Stomach (tissue), 19 donors: ENCODE measurements at places on chromosomes 7 and 10.

GRCh38 chr7:68203251-68203650 lies 1206.6 kb downstream of the TYW1 start:
- no peaks in the 10 kb centered on the region for H3K4me1 ChIP-seq
- no peak overlapping the region for H3K27ac ChIP-seq
- H3K4me3 ChIP-seq = no peak overlapping the region
- no peak for DNase-seq
- H3K27me3 ChIP-seq = no peaks in the 10 kb centered on the region
- no peaks in the 10 kb centered on the region for H3K36me3 ChIP-seq

DNA sequence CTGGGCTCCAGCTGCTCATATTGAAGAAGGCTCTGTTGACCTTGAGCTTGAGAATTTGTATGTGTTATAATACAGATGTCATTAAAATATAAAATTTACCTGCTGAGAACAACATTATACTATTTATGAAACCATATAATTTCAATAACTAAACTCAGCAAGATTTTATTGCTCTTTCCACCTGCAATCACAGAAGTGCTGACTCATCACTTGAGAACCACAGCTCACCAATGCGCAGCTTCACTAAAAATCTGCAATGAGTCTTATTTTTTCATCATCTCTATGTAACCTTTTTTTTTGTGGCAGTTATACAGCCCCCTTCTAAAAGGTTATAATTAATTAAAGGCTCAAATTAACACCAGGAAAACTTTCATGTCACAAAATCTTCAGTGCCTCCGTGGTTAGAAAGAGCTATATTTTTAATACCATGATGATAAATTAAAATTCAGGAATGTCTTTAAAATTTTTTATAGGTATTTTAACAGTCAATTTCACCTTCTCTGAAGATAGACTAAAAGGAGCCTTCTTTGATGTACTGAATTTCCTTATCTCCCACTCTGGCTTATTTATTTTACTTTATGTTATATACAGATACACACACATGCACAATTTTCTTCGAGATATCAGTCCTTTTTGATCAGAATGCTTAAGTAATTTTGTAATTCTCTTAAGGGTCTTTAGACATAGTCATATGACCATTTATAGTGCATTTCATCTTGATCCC lies 102.7 kb downstream of the EVX1 start:
- H3K4me1 ChIP-seq = no peaks in the 10 kb centered on the region
- H3K27ac ChIP-seq = no peak overlapping the region
- no peak overlapping the region for H3K4me3 ChIP-seq

- H3K4me1 ChIP-seq = no peaks in the 10 kb centered on the region
- H3K4me3 ChIP-seq = no peak overlapping the region
- peaks cover 4% of the 10 kb centered on the region for H3K27me3 ChIP-seq
- no peaks in the 10 kb centered on the region for H3K36me3 ChIP-seq
These were observed 31.6 kb downstream of the GARIN1A start for GRCh38 chr7:128703609-128704241.

DNA sequence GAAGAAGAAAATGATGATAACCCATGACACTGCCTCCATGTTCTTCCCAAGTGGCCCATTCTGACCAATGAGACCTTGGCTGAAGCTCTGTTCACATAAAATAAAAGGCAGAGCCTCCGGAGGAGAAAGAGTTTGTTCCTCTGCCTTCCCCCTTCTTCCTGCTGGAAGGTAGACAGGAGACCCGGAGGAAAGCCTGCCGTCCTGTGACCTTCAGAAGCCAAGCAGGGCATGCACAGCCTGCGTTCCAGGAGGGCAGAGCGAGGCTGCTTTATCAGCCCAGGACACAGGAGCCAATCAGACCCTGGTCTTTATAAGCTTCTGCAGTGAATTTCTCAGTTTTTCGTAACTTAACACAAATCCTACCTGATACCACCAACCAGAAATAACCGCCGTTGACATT lies 8.6 kb upstream of the GRID1 start:
- no peak overlapping the region for H3K4me3 ChIP-seq
- peaks cover 86% of the 10 kb centered on the region for H3K27me3 ChIP-seq
- H3K4me1 ChIP-seq = peaks cover 6% of the 10 kb centered on the region

- DNase-seq = no peak
- peak overlapping the region; percentile 99 for H3K27ac ChIP-seq
These were observed 167.5 kb downstream of the ARHGAP12 start for GRCh38 chr10:31761156-31761555.

DNA sequence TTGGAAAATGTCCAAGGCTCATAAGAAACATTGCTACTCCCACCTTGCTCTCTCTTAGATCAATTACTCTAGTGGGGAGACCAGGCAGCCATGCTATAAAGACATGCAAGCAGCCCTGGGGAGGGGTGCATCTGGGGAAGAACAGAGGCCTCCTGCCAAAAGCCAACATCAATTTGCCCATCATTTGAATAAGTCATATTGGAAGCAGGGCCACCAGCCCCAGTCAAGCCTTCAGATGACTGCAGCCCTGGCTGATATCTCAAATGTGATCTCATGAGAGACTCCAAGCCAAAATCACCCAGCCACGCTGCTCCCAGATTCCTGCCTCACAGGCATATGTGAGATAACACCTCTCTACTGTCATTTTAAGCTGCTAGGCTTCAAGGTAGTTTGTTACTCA lies 157.5 kb upstream of the PDE1C start:
- no peaks in the 10 kb centered on the region for H3K36me3 ChIP-seq
- H3K27me3 ChIP-seq = peaks cover 4% of the 10 kb centered on the region
- DNase-seq = no peak
- no peak overlapping the region for H3K4me3 ChIP-seq
- H3K4me1 ChIP-seq = no peaks in the 10 kb centered on the region

DNA sequence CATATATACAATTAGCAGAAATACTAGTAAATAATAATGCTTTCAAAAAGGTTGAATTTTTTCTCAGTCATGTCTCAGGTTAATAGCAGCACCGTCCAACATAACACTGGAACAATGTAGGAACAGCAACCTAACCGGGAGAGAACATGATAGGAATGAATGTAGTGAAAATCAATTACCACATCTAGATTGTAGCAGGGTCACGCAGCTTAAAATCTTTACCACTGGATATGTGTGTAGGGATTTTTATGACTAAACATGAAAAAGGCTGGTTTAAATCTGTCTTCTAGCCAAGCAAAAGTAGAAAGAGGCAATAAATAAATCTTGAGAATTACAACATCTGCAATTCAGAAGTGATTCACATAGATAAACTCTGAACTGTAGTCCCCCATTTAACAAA lies 326.0 kb downstream of the DGKB start:
- H3K4me1 ChIP-seq = no peaks in the 10 kb centered on the region
- H3K4me3 ChIP-seq = no peak overlapping the region
- H3K27ac ChIP-seq = no peak overlapping the region
- no peak for DNase-seq
- no peaks in the 10 kb centered on the region for H3K27me3 ChIP-seq

DNA sequence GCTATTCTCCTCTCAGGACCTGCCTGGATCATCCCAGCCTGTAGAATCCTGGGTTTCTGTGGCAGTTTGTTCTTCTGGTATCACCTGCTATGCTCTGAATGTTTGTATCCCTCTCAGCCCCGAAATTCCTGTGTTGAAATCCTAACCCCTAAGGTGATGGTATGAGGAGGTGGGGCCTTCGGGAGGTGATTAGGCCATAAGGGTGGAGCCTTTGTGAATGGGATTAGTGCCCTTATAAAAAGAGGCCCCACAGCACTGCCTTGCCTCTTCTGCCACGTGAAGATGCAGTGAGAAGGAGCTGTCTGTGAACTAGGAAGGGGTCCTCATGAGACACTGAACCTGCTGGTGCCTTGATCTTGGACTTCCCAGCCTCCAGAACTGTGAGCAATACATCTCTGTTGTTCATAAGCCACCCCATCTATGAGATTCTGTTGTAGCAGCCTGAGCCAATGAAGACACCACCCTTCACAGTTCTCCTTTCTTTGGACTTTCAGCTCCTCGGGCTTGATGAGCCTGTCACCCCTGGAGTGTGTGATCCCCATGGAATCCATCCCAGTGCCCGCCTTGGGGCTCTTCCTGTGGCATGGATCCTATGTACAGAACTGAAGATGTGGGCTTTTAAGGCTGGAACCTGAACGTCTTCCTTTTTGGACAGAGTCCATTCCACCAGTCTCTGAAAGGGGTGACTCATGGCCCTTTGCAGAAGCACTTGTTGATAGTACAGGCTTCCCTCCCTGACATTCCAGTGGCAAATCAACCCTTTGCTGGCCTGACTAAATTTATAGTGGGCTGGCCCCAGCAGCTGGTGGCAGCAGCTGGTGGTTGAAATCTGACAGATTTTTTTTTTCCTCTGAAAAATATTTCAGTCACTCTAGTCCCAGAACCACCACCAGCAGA lies 138.0 kb downstream of the TACC2 start:
- H3K27ac ChIP-seq = peak overlapping the region; percentile 71
- peaks cover 41% of the 10 kb centered on the region for H3K4me1 ChIP-seq
- DNase-seq = peak; percentile 62
- no peak overlapping the region for H3K4me3 ChIP-seq

DNA sequence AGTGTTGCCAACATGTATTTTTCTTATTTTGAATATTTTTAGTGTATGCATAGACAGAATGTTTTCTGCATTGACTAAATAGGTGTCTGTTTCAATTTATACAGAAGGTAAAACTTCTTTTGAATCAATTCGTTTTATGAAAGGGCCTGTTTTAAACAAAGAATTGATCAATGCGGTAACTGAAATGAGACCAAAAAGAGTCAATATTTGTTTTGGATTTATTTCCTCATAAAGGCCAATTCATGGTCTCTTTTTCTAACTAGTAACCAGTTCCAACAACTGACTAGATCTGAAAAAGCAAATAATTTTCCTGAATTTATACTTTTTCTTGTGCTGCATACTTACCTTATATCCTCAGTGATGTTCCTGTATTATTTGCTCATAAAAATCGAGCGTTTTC lies 320.5 kb downstream of the DGKB start:
- H3K4me1 ChIP-seq = no peaks in the 10 kb centered on the region
- H3K36me3 ChIP-seq = no peaks in the 10 kb centered on the region

DNA sequence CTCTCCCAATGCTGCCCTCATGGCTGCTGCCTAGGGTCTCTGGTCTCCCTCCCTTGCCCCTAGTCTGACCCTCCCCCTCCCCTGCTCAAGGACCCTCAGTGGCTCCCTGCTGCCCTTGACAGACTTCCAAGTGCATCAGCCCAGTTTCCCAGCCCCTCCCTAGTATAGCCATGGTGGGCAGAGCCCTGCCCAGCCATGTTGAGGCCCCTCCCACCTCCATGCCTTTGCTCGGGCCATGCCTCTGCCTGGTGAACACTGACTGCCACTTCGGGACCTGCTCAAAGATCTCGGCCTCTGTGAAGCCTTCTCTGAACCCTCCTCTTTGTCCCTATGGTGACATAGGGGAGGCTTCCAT lies 73.2 kb downstream of the MYL10 start:
- H3K36me3 ChIP-seq = no peaks in the 10 kb centered on the region
- no peak for DNase-seq
- peaks cover 19% of the 10 kb centered on the region for H3K27me3 ChIP-seq
- no peak overlapping the region for H3K27ac ChIP-seq

- H3K4me3 ChIP-seq = no peak overlapping the region
- H3K27ac ChIP-seq = no peak overlapping the region
- H3K27me3 ChIP-seq = no peaks in the 10 kb centered on the region
- H3K4me1 ChIP-seq = no peaks in the 10 kb centered on the region
These were observed 264.0 kb downstream of the ARL4A start for GRCh38 chr7:12951397-12951801.
